ENCODE measurements at places on chromosomes 11 and 22. TPM values are rescaled to one million over a fixed set of nuclear protein-coding genes. Genes with fewer than 3 reads are reported as not detected.

The MOV10L1 gene
- not detected for total RNA-seq

The GALNT18 gene
- total RNA-seq, result 3.4 TPM

The ACRV1 gene
- not detected for total RNA-seq

The TMPRSS6 gene
- total RNA-seq, result not detected

The TTLL12 gene
- total RNA-seq, result 79.4 TPM

The CNIH2 gene
- total RNA-seq, result 0.63 TPM

The SHISAL1 gene
- 0.67 TPM for total RNA-seq

The CCDC116 gene
- total RNA-seq, result not detected

The SSTR3 gene
- total RNA-seq, result not detected

The LRRC74B gene
- total RNA-seq, result not detected

The UPK3A gene
- not detected for total RNA-seq

The TRIOBP gene
- total RNA-seq, result 22.4 TPM

The TMEM191C gene
- 0.27 TPM for total RNA-seq

The USP2 gene
- total RNA-seq, result 0.37 TPM

The POGLUT3 gene
- 16.5 TPM for total RNA-seq

The FAM180B gene
- total RNA-seq, result 0.63 TPM

The KRTAP5-1 gene
- total RNA-seq, result not detected
